ENCODE measurements at places on chromosomes 2 and 18.

DNA sequence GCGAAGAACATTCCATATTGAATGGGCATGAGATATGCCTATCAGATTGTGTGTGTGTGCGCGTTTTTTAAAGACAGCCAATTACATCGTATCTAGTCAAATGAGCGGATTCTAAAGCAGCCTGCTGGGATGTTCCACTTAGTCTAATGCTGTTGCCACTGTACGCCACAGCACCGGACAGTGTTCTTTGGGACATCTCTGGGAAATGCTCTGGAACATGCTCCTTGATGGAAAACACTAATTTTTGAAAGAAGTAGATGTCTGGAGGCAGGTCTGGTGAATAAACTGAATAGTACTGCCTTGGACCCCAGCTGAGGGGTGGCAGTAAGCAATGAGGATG, 3.6 kb upstream of the TMEM150A start:
- no peaks in the 10 kb centered on the region for H3K27me3 ChIP-seq
- H3K27ac ChIP-seq: peak overlapping the region; percentile 88
- H3K4me1 ChIP-seq: peaks cover 71% of the 10 kb centered on the region
- H3K4me3 ChIP-seq: no peak overlapping the region

DNA sequence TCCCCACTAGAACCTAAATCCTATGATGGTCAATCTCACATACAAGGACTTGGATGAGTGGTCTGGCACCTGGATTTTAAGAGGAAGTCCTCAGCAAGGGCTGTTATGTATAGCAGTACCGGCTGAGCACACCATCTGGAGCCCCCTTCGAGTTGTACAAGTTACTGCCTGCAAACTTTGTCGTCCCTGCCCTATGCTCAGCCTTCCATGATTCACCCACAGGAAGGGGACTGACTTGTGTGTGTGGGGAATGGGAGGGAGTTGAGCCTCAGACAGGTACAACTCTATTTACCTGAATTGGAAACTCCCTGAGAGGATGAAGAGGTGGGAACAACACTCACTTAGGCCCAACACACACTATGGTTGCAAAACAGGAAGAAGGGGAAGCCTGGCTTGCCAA, 186.6 kb downstream of the MYO5B start:
- no peak overlapping the region for H3K4me3 ChIP-seq
- no peak overlapping the region for H3K27ac ChIP-seq
- H3K27me3 ChIP-seq: no peaks in the 10 kb centered on the region
- DNase-seq: no peak
- H3K4me1 ChIP-seq: peaks cover 23% of the 10 kb centered on the region
- no peaks in the 10 kb centered on the region for H3K36me3 ChIP-seq

DNA sequence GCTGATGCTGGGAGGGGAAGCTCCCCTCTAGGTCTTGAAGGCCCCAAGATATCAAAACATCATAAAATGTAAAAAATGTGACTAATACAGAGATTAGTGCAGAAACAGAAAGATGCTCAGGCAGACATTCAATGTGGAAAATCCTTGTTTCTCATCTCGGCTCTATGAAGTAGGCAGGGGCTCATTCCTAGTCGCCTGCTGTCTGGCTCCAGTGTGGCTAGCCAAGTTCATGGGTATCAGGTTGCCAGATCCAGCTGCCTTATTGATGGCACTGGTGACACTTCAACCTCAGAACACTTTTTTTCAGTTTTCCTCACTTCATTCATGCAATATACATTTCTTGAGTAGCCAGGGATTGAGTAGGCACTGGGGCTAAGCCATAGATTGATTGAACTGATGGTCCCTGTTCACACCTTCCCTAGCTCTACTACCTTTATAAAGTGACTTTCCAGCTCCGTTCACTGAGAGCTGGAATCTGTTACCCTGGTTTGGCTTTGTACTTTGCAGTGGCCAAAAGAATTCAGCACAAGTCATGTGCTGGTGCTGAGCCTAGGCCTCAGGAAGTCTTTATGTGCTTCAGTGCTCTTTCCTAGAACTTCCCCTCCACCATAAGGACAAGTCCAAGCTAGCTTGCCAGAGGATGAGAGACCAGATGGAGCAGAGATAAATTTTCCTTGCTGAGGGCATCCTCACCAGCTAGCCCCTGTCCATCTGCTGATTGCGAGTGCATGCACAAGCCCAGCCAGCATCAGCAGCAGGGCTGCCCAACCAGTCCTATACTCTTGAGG, 373.6 kb upstream of the ST6GAL2 start:
- no peaks in the 10 kb centered on the region for H3K27me3 ChIP-seq
- no peak for DNase-seq

DNA sequence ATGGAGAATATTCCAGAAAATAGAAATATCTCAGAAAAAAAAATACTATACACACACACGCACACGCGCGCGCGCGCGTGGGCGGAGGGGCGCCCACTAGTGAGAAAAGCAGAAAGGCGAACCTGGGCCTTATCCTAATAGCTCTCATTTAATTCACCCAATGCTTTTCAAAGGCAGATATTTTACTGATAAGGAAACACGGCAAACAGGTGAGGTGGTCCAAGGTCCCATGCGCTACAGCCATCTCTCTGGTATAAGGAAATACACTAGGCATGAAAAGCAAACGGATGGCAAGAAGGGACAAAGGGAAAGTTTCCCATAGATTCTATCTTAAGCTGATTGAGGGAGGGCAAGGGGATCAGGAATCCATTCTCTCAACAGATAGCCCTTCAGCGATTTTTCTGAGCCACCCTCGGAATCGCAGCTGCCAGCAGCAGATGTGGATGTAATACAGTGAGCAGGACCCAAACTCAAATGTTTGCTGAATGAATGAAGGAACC, 136.7 kb downstream of the TMEM247 start:
- peak overlapping the region; percentile 95 for H3K27ac ChIP-seq
- H3K27me3 ChIP-seq: no peaks in the 10 kb centered on the region
- H3K36me3 ChIP-seq: peaks cover 22% of the 10 kb centered on the region
- peaks cover 35% of the 10 kb centered on the region for H3K4me1 ChIP-seq

- no peaks in the 10 kb centered on the region for H3K4me1 ChIP-seq
- H3K36me3 ChIP-seq: no peaks in the 10 kb centered on the region
- H3K27me3 ChIP-seq: no peaks in the 10 kb centered on the region
- no peak for DNase-seq
These were observed 49.0 kb downstream of the ZDBF2 start for GRCh38 chr2:206323486-206323885.

DNA sequence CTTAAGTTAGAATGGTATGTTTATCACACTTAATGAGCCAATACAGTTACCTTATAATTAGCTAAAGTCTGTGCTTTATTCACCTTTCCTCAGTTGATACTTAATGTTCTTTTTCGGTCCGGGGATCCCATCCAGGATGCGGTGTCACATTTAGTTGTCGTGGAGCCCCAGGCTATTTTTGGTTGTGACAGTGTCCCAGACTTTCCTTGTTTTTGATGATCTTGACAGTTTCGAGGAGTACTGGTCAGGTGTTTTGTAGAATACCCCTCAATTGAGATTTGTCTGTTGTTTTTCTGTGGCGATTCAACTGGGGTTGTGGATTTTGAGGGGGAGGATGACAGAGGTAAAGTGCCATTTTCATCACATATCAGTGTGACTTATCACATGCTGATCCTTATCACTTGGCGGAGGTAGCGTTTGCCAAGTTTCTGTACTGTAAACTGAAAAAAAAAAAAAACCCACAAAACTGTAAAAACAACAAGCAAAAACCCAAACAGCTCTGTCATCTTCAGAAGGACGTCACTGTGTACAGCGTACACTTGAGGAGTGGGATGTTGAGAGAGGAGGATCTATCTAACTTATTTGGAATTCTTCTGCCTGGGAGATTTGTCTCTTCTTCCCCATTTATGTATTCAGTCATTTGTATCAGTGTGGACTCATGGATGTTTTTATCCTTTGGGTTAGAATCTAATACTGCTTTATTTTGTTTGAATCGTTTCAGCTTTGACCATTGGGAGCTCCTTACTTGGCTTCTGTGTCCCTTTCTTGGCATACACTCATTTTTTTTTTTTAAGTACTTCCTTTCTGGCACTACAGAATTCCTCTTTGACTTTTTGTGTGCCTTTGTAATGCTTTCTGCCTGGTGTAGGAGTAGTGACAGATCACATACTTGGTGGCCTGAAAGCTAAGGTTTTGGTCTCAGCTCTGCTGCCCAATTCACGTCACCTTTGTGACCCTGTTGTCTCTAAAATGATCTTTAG, 68.1 kb downstream of the FMNL2 start:
- peaks cover 50% of the 10 kb centered on the region for H3K4me1 ChIP-seq
- no peak overlapping the region for H3K4me3 ChIP-seq
- no peak for DNase-seq
- peak overlapping the region; percentile 52 for H3K27ac ChIP-seq

DNA sequence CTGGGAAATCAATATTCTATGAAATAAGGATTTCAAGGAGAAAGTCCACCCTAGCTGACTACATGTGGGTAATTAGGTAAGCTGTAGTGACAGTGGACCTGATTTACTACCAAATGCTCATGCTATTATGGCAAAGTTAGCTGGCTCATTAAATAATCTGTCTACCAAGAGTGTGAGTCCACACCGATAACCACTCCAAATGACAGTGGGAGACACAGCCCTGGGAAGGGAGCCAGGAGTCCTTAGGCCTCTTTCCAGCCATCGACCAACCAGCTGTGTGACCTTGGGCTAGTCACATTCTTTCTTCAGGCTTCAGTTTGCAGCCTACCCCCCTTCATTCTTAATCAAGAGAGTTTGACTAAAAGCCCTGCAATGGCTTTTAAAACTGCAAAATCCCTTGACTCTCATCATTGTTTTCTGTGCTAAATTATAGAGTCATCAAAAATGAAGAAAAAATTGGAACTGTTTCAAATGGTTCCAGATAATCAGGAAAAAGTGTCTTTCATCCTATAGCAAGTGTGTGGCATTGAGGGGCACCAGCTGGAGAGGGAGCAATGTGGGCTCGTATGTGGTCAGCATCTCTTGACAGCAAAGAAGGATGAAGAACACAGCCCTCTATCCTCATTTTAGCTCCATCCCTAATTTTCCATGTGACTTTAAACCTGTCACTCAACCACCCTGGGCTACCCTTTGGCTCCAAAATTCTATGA, 45.6 kb upstream of the SLC14A2 start:
- no peaks in the 10 kb centered on the region for H3K27me3 ChIP-seq
- no peaks in the 10 kb centered on the region for H3K36me3 ChIP-seq
- no peak overlapping the region for H3K4me3 ChIP-seq
- no peak overlapping the region for H3K27ac ChIP-seq
- DNase-seq: no peak

GRCh38 chr18:22164337-22165048, 4.9 kb upstream of the GATA6 start:
- peak overlapping the region; percentile 95 for H3K27ac ChIP-seq
- H3K36me3 ChIP-seq: no peaks in the 10 kb centered on the region
- peak overlapping the region; percentile 67 for H3K4me3 ChIP-seq
- peaks cover 8% of the 10 kb centered on the region for H3K4me1 ChIP-seq
- peak; percentile 48 for DNase-seq

- no peak overlapping the region for H3K4me3 ChIP-seq
- no peak for DNase-seq
- no peaks in the 10 kb centered on the region for H3K4me1 ChIP-seq
- H3K27ac ChIP-seq: no peak overlapping the region
- H3K27me3 ChIP-seq: no peaks in the 10 kb centered on the region
These were observed 40.1 kb upstream of the NDUFV2 start for GRCh38 chr18:9062418-9062751.

- no peak overlapping the region for H3K4me3 ChIP-seq
- no peaks in the 10 kb centered on the region for H3K27me3 ChIP-seq
- no peak overlapping the region for H3K27ac ChIP-seq
- H3K36me3 ChIP-seq: no peaks in the 10 kb centered on the region
- no peak for DNase-seq
These were observed 43.1 kb downstream of the GPC1 start for GRCh38 chr2:240478346-240479110.

DNA sequence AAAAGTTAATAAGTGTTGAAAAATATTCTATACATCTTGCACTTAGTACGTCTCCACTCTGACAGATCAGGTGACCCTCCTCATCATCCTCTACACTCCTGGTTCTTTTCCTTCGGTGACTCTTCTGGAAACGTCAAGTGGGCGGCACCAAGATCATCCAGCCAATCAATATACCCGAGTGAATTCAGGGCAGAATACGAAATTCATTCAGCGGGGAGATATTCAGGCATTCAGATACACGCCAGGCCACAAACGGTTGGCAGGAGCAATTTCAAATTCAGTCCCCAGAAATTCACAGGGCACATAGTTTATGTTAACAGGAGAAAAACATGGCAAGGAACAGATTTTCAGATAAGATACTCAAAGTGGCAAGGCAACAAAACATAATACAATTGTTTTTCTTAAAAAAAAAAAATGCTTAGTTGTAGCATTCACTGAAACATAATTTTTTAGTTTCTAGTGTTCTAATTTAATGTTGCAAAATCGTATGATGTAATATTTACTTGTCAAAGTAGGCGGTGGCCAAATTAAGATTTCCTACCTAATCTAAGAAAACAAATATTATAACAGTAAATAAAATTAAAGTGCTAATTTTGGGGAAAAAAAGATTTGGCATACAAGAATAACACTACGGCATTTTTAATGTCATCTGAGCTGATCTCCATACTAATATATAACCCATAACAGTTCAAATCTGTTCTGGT, 4.2 kb downstream of the CLK1 start:
- H3K27me3 ChIP-seq: no peaks in the 10 kb centered on the region
- H3K4me3 ChIP-seq: peak overlapping the region; percentile 2
- peaks cover 58% of the 10 kb centered on the region for H3K36me3 ChIP-seq

DNA sequence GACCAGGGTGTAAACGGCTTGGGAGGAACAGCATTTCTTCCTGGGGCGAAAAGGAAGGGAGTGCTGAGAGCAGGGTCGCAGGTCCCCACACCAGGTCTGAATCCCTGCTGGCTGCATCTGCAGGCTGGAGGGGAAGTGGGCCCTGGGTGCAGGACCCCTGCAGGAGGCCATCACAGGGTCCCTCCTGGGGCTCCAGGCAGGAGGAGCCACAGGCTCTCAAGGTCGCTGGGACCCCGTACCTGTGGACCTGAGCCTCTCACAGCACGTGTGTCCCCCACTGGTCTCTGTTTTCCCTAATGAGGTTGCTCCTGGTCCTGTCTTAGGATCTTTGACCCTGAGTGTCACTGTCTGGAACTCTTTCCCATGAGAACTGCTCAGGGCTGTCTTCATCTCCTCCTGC, 147.8 kb upstream of the ZNF236 start:
- H3K36me3 ChIP-seq: no peaks in the 10 kb centered on the region
- no peak overlapping the region for H3K4me3 ChIP-seq
- no peak for DNase-seq
- no peak overlapping the region for H3K27ac ChIP-seq
- H3K27me3 ChIP-seq: peaks cover 4% of the 10 kb centered on the region

- no peak overlapping the region for H3K4me3 ChIP-seq
- H3K27ac ChIP-seq: no peak overlapping the region
- no peaks in the 10 kb centered on the region for H3K4me1 ChIP-seq
- peak; percentile 86 for DNase-seq
- no peaks in the 10 kb centered on the region for H3K36me3 ChIP-seq
These were observed 142.2 kb upstream of the PXDN start for GRCh38 chr2:1886405-1886992.

- no peaks in the 10 kb centered on the region for H3K36me3 ChIP-seq
- DNase-seq: no peak
- H3K27ac ChIP-seq: no peak overlapping the region
These were observed 23.9 kb upstream of the GNAL start for GRCh38 chr18:11665146-11665545.

- peak; percentile 36 for DNase-seq
- no peaks in the 10 kb centered on the region for H3K27me3 ChIP-seq
- H3K27ac ChIP-seq: no peak overlapping the region
- H3K4me1 ChIP-seq: no peaks in the 10 kb centered on the region
These were observed 295.1 kb downstream of the ASXL3 start for GRCh38 chr18:33873112-33873511.
